ENCODE measurements at places on chromosomes 1 and 21. TPM values are rescaled to one million over a fixed set of nuclear protein-coding genes. Genes with fewer than 3 reads are reported as not detected.

GRCh38 chr1:67162954-67163353 is 3.3 kb upstream of the IL23R start:
- DNase-seq: peak; percentile 76

DNA sequence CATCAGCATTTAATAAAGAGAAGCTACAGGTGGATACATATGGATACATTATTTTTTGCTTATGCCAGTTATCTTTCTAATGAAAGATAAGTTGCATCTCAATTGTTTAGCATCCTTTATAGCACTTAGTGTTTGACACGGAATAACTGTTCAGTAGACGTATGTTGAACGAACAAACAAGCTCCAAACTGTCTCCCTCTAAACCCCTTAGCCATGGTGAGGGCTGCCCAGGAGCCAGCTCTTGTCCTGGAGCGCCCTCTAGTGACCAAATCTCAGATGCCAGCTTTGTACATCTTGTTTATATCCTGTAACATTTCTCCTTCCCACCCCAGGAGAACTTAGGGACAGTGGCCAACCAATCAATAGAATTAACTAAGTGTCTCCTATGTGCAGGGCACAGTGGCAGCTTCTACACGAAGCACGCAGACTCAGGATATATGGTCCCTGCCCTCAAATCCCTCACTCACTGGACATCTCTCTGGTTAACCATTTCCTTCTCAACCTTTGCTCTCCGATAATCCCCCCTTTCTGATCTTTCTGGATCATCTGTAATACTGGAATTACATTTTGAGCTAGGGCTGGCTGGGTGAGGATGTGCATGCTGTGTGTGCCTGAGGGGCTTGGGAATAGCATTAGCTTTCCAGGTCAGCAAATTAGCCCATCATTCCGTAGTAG is 22.9 kb downstream of the KCNA10 start:
- peak; percentile 91 for DNase-seq

GRCh38 chr1:34618381-34618780 is 136.5 kb upstream of the GJB5 start:
- DNase-seq: no peak

- DNase-seq: no peak
Observed at GRCh38 chr1:38000529-38001455, 4.5 kb downstream of the FHL3 start.

The TAL1 gene
- total RNA-seq: not detected

The CADM3 gene
- not detected for total RNA-seq

The MTX1 gene
- 46.8 TPM for total RNA-seq

The DYNLT5 gene
- not detected for total RNA-seq
